ENCODE measurements at places on chromosomes 12 and 14.

- no peak for DNase-seq
These were observed 2.6 kb upstream of the C14orf180 start for GRCh38 chr14:104576970-104577332.

DNA sequence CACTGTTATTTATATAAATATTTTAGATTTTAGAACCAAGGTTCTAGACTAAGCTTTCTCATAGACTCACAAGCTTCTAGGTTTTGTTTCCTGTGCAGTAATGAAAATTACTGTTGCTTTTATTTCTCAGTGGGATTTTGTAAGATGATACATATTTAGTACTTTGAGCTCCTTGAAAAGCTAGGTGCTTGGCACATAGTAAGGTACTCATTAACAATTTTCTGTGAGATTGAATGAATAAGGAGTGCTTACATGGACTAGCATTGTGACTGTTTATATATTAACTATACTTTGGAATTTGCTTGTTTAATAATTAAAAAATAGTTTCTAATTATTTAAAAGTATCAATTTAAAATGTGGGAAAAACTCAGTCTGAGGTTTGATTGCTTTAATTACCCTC is 85.7 kb downstream of the MIA2 start:
- no peak for DNase-seq

- no peak for DNase-seq
These were observed 133.7 kb upstream of the C14orf180 start for GRCh38 chr14:104445832-104446381.

GRCh38 chr14:103711516-103712431 is 3.5 kb downstream of the XRCC3 start:
- DNase-seq, result no peak

DNA sequence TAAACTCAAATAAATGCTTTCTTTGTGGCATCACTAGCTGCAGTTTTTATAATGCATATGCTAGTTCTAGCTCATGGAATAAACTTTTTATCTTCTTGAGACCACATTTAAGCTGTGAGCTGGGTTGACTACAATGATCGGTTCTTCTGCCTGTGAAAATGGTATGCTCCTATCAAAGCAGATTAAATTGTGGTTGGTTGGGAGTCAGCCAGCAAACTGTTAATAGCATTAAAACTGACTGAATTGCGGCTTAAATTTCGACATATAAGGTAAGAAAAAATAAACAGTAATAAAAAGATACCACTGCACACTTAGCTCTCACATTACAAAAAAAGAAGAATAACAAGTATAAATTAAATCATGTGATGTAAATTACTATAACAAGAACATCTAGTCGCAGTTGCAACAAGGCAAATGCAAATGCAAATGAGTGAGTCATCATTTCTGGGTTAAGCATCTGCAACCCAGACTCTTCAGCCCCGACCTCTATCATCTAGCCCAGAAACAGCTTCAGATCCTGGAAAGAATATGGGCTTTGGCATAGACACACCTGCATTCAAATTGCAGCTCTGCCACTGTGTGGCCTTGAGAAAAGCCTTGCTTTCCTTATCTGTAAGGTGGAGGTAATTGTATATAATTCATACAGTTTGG is 19.8 kb upstream of the DHRS7 start:
- DNase-seq, result no peak

DNA sequence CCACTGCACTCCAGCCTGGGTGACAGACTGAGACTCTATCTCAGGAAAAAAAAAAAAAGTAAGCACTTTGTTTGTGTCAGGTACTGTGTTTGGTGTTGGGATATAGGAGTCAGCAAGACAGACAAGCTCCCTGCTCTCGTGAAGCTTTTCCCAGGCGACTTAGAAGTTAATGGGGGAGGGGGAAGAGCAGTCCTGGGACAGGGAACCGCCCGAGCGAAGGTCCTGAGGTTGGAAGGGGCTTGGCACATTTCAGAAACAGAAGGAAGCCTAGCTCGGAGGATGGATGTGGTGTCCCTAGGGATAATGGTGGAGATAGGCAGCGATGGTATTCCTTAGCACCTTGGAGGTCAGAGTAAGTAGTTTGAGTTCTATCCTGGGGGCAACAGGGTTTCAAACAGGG is 8.5 kb upstream of the COX6A1 start:
- DNase-seq, result no peak

- DNase-seq, result no peak
These were observed 363.4 kb downstream of the DAD1 start for GRCh38 chr14:22225516-22226140.

DNA sequence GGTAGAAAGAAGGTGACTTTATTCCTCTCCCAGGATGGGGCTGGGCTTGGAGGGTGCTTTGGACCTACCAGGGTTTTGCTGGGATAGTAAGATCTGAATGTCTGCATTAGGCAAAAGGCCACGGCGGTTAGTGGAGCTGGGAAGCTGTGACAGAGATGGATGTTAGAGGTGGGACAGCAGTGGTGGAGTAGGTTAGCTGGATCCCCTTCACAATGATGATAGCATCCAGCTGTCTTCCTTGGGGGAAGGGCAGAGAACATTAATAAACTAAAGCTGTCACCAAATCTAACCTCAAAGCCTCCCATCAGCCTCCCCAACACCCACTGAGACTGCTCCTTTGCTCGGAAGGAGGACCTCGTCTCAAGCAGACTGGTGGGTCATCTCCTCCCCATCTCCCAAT is 104.8 kb downstream of the GPATCH2L start:
- DNase-seq, result no peak

DNA sequence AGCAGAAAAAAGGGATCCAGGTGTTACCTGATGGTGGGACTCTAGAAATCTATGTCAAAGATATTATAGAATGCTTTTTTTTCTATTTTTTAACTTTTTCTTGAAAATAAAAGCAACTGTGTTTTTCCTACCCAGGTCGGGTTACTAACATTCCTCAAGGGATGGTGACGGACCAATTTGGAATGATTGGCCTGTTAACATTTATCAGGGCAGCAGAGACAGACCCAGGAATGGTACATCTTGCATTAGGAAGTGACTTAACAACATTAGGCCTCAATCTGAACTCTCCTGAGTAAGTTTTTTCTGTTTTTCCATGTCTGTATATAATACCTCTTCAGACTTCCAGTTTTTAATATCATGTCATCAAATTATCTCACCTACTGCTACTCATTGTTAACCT is 27.6 kb upstream of the KCNMB4 start:
- DNase-seq, result no peak

DNA sequence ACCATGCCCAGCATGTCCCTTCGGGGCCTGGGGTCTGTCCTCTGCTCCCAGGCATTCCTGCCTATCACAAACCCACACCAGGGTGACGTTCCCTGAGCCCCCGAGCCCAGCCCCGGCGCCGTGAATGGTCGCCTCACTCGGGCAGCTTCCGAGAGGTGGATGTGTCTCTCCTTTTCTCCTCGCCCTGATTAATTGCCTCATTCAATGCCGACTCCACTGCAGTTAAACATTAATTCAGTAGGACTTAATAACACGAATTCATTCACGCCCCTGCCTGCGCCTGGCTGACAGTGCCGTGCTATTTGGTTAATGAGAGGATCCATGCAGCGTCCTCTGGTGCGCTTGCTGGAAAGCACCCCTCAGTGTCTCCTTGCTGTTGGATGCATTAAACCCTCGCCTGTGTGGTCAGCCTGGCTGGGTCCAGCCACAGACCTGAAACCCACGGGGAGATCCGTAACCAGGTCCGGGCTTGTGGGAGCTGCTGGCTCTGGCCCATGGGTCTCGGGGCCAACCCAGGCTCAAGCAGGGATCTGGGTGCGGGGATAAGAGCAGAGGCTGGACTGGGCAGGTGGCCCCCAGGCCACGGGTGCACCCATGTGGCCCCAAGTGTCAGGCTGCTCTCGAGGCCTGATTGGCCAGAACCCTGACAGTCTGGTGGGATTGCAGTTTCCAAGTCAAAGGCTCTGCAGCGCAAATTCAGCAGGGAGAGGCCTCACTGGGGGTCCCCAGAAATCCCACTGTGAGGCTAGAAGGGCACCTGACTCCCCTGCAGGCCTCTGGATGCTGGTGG is 55.4 kb downstream of the FBRSL1 start:
- DNase-seq, result no peak
